Thyroid gland (tissue), 4 donors: ENCODE measurements at places on chromosomes 5 and 9. TPM values are rescaled to one million over a fixed set of nuclear protein-coding genes. Genes with fewer than 3 reads are reported as not detected.

Gene PDLIM4
- total RNA-seq: 25.4 TPM

Gene CENPH
- total RNA-seq: 2.2 TPM

Gene CRHBP
- total RNA-seq: 8.7 TPM

Gene LRRC14B
- not detected for total RNA-seq

- H3K4me1 ChIP-seq: peaks cover 4% of the 10 kb centered on the region
- no peaks in the 10 kb centered on the region for H3K36me3 ChIP-seq
- no peaks in the 10 kb centered on the region for H3K27me3 ChIP-seq
Measured at GRCh38 chr9:116656977-116657376, 30.1 kb upstream of the TRIM32 start.

- DNase-seq: no peak
- H3K27ac ChIP-seq: no peak overlapping the region
- peaks cover 6% of the 10 kb centered on the region for H3K36me3 ChIP-seq
- H3K4me1 ChIP-seq: no peaks in the 10 kb centered on the region
- H3K4me3 ChIP-seq: no peak overlapping the region
Measured at GRCh38 chr9:96318921-96319565, 17.1 kb upstream of the HSD17B3 start.

- DNase-seq: no peak
- H3K4me3 ChIP-seq: no peak overlapping the region
- H3K27ac ChIP-seq: no peak overlapping the region
- no peaks in the 10 kb centered on the region for H3K36me3 ChIP-seq
Measured at GRCh38 chr5:108523360-108523759, 141.5 kb upstream of the FBXL17 start.

- H3K4me1 ChIP-seq: peaks cover 13% of the 10 kb centered on the region
- H3K27ac ChIP-seq: no peak overlapping the region
- no peak overlapping the region for H3K4me3 ChIP-seq
- H3K36me3 ChIP-seq: no peaks in the 10 kb centered on the region
Measured at GRCh38 chr5:72940082-72940481, 15.8 kb upstream of the FCHO2 start.

GRCh38 chr5:56814361-56814962 is 887 bp upstream of the MAP3K1 start:
- peak; percentile 75 for DNase-seq
- H3K4me3 ChIP-seq: peak overlapping the region; percentile 91
- no peaks in the 10 kb centered on the region for H3K36me3 ChIP-seq
- no peaks in the 10 kb centered on the region for H3K27me3 ChIP-seq

GRCh38 chr9:68685770-68686169 is 19.3 kb upstream of the PIP5K1B start:
- H3K27ac ChIP-seq: no peak overlapping the region
- no peak for DNase-seq
- H3K4me1 ChIP-seq: no peaks in the 10 kb centered on the region
- H3K27me3 ChIP-seq: no peaks in the 10 kb centered on the region

- H3K27ac ChIP-seq: no peak overlapping the region
- H3K4me1 ChIP-seq: peaks cover 31% of the 10 kb centered on the region
- peaks cover 11% of the 10 kb centered on the region for H3K27me3 ChIP-seq
Measured at GRCh38 chr5:177405312-177405711, 4.1 kb downstream of the F12 start.

- H3K4me3 ChIP-seq: no peak overlapping the region
- H3K27me3 ChIP-seq: no peaks in the 10 kb centered on the region
- no peak for DNase-seq
- H3K4me1 ChIP-seq: no peaks in the 10 kb centered on the region
- H3K27ac ChIP-seq: no peak overlapping the region
- no peaks in the 10 kb centered on the region for H3K36me3 ChIP-seq
Measured at GRCh38 chr9:138074516-138074915, 196.9 kb downstream of the CACNA1B start.

DNA sequence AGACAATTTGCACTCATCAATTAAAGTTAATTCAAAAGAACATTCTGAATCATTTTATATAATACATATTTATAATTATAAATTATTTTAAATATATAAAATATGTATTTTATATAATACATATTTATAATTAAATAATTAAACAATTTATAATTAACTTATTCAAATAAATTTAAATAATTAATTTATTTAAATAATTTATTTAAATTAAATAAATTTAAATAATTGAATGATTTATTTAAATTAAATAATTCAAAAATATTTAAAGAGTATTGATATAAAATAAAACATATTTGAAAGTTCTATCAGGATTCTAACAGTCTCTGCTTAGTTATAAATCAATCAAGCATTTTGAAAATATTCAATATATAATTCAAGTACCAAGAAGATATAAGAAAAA is 775.5 kb upstream of the CTNND2 start:
- no peak overlapping the region for H3K27ac ChIP-seq
- no peak for DNase-seq
- H3K27me3 ChIP-seq: no peaks in the 10 kb centered on the region
- no peaks in the 10 kb centered on the region for H3K4me1 ChIP-seq
- no peak overlapping the region for H3K4me3 ChIP-seq

- peaks cover 4% of the 10 kb centered on the region for H3K4me1 ChIP-seq
- H3K27me3 ChIP-seq: no peaks in the 10 kb centered on the region
- no peaks in the 10 kb centered on the region for H3K36me3 ChIP-seq
- DNase-seq: no peak
- H3K27ac ChIP-seq: no peak overlapping the region
Measured at GRCh38 chr5:149227168-149227826, 44.4 kb upstream of the AFAP1L1 start.

DNA sequence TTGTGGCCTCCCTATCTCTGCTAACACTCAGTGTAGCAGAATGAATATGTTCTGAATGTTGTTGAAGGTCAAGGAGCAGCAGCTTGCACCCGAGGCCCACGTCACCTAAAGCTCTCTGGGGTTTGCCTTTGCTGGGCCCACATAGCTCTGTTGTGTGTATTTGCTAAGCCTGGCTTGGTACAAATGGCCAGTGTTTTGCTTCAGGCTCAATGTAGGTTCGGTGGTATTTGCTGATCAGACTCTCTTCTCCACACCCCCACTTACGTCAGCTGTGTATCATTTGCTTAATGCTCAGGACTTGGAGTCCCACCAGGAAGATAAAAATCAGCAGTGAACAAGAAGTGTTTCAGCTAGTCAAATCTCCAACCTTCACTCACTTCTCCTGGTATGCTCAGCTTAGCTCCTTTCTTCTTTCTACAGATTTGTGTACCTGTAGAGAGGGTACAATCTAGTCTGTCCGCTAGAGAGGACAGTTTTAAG is 4.8 kb upstream of the RFESD start:
- no peak overlapping the region for H3K27ac ChIP-seq
- H3K4me1 ChIP-seq: peaks cover 6% of the 10 kb centered on the region
- H3K27me3 ChIP-seq: no peaks in the 10 kb centered on the region
- no peak overlapping the region for H3K4me3 ChIP-seq

DNA sequence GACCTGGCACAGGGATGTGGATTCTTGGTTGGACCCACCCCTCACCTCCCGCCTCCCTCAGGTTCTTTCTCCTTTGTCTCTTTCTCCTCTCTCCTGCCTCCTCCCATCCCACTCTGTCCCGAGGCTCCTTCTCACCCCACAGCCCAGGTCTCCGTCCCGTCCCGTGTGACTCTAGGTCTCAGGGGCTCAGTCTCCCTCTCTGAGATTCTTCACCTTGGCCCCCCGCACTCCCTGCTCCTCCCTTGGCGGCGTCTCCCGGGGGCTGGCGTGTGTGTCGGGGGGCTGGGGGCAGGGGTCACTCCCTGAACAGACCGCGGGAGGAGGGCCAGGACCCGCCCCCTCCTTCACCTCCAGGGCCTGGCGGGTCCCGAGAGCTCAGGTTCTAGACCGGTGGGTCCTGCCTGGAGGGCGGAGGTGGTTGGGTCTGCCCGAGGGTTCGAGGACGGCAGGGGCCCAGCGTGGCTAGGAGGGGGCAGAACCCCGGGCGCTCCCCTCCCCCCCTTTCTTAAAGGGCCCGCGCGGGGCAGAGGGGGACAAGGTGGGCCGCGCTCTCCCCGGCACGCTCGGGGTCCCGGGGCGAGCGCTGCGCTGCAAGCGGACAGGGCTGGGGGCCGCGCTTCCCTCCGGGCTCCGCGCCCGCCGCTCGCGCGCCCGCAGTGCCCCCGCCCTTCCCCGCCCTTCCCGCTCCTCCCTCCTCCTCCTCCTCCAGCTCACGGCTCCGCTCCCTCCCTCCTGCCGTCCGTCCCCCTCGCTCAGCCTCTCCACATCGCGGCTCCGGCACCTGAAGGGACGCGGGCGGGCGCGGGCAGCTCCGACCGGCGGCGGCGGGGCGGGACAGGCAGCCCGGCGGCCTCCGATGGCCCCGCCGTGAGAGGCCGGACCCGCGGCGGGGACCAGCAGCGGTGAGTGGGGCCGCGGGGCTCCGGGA is at the start of gene PSD2:
PSD2 (plus strand) TSS at position 735 of the 928 bp plus-strand sequence. CDS start 13,633 bp downstream, outside the sequence.
- H3K4me3 ChIP-seq: no peak within 1 kb of the TSS
- H3K27me3 ChIP-seq: peaks cover 9% of the 10 kb centered on the region
- H3K36me3 ChIP-seq: no peaks in the 10 kb centered on the region
- H3K4me1 ChIP-seq: peaks cover 35% of the 10 kb centered on the region
- H3K27ac ChIP-seq: no peak within 1 kb of the TSS

GRCh38 chr9:131379056-131379455 is 14.8 kb upstream of the PRRC2B start:
- H3K4me1 ChIP-seq: peaks cover 11% of the 10 kb centered on the region
- no peak for DNase-seq

DNA sequence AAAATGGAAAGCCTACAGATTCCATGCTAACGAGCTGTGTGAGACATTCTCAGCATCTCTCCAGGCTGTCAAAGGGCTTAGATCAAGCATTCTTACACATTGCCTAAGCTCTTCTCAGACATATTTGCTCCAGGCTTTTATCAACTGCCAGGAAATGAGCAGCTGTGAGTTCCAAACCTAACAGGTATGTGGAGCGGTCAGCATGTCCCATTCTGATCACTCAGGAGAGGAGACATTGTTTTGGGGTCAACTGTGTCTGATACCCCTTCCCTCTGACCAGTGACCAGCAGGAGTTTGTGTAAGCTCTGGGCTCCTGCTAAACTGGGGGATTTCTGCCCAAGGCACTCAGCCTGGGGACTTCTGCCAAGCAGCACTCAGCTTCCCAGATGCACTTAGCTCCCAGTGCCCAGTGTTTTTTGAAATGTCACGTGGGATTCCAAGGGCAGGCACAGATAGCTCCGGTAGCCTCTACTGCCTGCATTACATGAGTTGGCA is 229.1 kb downstream of the SEC61B start:
- H3K27me3 ChIP-seq: no peaks in the 10 kb centered on the region
- H3K36me3 ChIP-seq: no peaks in the 10 kb centered on the region
- DNase-seq: peak; percentile 82
- no peak overlapping the region for H3K27ac ChIP-seq
- no peak overlapping the region for H3K4me3 ChIP-seq
- peaks cover 5% of the 10 kb centered on the region for H3K4me1 ChIP-seq

DNA sequence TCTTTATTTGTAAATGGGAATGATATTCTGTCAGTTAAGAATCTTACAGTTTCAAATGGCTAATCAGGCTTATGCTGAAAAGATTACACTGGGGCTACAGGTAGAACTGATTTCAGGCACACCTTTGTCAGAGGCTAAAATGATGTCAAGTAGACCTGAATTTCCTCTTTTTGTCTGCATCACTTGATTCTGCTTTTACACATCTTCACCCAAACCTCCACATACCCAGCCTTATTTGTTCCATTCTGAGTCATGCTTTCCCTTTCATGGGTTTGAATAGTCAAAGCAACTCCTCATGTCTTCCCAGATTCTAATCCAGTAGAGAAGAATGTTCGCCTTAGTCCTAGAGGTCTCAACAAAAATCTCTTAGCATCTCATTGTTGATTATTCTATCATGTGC is 156.4 kb downstream of the CWC27 start:
- H3K4me1 ChIP-seq: no peaks in the 10 kb centered on the region
- H3K27me3 ChIP-seq: no peaks in the 10 kb centered on the region
- no peaks in the 10 kb centered on the region for H3K36me3 ChIP-seq
- H3K4me3 ChIP-seq: no peak overlapping the region

DNA sequence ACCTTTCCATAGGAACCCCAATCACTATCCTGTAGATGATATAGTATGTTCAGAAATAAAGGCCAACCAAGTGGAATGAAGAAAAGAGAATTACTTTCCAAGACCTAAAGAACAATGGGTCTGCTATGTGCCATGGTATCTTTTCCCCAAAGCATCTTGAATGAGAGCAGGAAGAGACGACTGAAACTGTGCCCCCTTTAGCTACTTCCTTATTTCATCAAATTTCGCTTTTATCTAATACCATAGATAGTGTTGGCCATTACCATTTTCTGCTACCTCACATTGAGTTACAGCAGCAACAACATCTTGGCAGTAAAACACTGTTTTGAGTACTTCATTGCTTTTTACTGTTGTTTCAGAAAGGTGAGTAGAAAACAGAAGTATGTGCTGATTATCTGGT is 266.6 kb downstream of the CD180 start:
- no peaks in the 10 kb centered on the region for H3K27me3 ChIP-seq
- H3K36me3 ChIP-seq: no peaks in the 10 kb centered on the region
- H3K4me3 ChIP-seq: no peak overlapping the region

DNA sequence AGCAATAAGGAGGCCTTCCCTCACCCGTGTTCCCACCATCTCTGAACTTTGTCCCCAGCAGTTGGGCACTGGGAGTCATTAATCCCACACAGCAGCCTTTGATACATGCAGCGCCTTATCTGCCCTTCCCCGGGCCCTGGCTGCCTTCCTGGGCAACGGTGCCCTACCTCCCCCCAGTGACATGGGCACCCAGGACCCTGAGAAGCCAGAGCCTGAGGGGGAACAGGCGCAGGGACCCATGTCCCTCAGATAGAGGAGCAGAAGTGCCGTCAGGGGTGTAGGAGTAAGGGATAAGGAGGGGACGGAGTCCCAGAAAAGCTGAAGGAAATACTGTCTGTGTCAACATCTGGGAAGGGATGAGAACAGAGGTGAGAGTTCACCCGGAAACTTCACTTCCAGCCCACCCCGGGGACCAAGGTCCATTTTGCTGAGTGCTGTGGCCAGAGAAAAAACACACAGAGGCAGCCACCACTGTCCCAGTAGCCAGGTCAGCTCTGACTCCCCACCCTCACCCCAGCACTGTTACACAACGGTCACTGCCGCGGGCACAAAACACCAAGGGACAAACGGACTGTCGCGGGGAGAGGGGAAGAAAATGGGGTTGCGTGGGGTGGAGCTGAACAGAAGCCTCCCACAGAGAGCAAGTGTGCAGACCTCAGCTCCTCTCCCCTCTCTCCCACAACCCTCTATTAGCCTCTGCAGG is 3.8 kb downstream of the PCDH1 start:
- no peak overlapping the region for H3K4me3 ChIP-seq
- H3K27ac ChIP-seq: peak overlapping the region; percentile 46
- H3K4me1 ChIP-seq: peaks cover 31% of the 10 kb centered on the region
- no peak for DNase-seq
- no peaks in the 10 kb centered on the region for H3K27me3 ChIP-seq

GRCh38 chr5:149240354-149240998 is 31.2 kb upstream of the AFAP1L1 start:
- DNase-seq: peak; percentile 21
- no peaks in the 10 kb centered on the region for H3K4me1 ChIP-seq
- no peak overlapping the region for H3K4me3 ChIP-seq
- H3K27me3 ChIP-seq: no peaks in the 10 kb centered on the region
